Dorsolateral prefrontal cortex (tissue), 122 donors: ENCODE measurements at places on chromosomes 12 and 14. TPM values are rescaled to one million over a fixed set of nuclear protein-coding genes. Genes with fewer than 3 reads are reported as not detected.

The HEBP1 gene
- 30.1 TPM for total RNA-seq

The DBX2 gene
- total RNA-seq = 2.0 TPM

The GUCY2C gene
- total RNA-seq = not detected

DNA sequence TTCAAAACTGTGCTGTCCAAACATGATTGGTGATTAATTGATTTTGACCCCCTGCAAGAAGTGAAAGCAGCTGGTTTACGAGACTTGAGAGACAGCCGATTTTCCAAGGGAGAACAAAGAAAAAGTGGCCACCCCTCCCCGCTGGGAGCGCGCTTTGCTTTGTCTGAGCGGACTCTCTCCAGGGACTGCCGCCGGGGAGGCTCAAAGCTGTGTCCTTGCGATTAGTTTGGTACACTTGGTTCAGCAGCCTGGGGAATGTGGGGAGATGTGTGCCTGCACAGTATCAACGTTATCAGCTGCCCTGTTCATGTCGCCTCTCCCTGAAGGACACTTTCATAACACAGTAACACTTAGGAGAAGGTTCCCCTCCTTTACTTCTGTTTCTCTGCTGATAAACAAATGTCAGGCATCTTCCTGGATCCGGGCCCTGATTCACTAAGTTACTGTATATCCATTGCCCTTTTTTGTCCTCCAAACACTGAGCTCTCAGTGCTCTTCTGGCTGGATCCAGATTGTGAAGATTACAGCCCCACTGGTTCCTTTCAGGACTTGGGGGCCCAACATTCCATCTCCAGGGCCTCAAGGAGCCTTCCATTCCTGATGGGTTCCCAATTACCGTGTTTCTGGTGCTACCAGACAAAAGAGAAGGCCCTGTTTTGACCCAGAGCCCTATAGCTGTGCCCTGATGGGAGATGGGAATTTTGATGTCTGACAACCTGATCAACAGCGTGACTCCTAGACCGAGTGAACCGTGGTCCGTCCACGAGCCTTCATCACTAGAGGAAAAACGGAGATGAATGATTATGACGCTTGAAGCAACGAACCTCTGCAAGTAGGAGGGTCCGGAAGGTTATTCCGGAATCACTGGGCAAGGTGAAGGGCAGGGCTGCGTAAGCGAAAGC is 31.7 kb upstream of the TUBA1C start:
- DNase-seq = peak; percentile 79

GRCh38 chr12:61739925-61740324 is 520.3 kb upstream of the USP15 start:
- DNase-seq = no peak

DNA sequence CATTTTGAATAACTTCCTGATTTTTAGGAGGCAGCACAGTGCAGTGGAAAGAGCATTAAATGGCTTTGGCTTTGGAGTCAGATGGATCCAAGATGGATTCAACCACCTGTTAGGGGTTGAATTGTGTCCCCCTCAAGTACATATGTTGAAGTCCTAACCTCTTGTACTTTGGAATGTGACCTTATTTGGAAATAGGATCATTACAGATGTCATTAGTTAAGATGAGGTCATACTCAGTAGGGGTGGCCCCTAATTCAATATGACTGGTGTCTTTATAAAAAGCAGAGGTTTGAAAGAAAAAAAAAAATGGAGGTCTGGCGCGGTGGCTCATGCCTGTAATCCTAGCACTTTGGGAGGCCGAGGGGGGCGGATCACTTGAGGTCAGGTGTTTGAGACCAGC is 18.8 kb downstream of the ATP5MC2 start:
- no peak for DNase-seq

GRCh38 chr14:102776761-102777710 is at the start of gene TRAF3:
TSS of gene TRAF3 (plus strand) at chr14:102777449. CDS start at chr14:102870202, 92,753 bp downstream.
- no peak for DNase-seq

GRCh38 chr14:73237786-73238423 is 599 bp downstream of the PAPLN start:
- no peak for DNase-seq
